ENCODE measurements at places on chromosomes 3 and 15. TPM values are rescaled to one million over a fixed set of nuclear protein-coding genes. Genes with fewer than 3 reads are reported as not detected.

ANXA2 gene
- total RNA-seq, result 1,291 TPM

DAZL gene
- not detected for total RNA-seq

CCDC39 gene
- total RNA-seq, result not detected

NR2E3 gene
- total RNA-seq, result not detected

TMCC1 gene
- total RNA-seq, result 23.2 TPM

TRIM42 gene
- not detected for total RNA-seq

CDCP1 gene
- 2.7 TPM for total RNA-seq

PLA2G4E gene
- total RNA-seq, result not detected

IL5RA gene
- total RNA-seq, result not detected

MST1R gene
- total RNA-seq, result 0.27 TPM
